Hematopoietic multipotent progenitor cell treated with erythropoietin and hydrocortisone succinate and interleukin-3 and kit ligand, for 6 days (in vitro differentiated cells): ENCODE measurements at places on chromosomes 3 and 15.

- no peak for DNase-seq
Observed at GRCh38 chr3:113717818-113718217, 21.4 kb upstream of the USF3 start.

DNA sequence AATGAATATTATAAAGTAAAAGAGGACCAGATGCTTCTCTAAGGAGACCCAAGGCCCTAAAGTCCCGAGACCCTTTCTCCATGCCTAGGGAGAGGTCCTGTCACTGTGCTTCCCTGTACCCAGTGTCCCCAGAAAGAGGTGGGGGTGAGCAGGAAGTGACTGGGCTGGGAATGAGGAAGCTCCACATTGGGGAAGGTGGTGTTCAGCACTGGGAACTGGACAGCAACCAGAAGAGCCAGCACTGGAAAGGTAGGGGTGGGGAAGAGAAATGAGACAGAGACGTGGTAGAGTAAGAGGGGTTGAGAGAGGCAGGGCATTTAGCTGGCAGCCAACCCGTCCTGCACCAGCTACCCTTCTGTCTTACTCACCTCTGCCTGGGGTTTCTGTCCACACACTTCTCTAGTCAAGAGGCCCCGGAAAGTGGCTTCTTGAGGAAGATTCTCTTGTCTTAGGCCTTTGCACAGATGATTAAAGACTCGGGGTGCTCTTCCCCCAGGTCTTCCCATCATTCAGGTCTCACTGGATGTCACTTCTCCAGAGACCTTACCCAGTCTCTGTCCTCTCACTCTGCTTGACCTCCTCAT, 12.2 kb downstream of the RRP9 start:
- DNase-seq: no peak

GRCh38 chr3:142647856-142648255, 51.7 kb downstream of the PLS1 start:
- DNase-seq: no peak

DNA sequence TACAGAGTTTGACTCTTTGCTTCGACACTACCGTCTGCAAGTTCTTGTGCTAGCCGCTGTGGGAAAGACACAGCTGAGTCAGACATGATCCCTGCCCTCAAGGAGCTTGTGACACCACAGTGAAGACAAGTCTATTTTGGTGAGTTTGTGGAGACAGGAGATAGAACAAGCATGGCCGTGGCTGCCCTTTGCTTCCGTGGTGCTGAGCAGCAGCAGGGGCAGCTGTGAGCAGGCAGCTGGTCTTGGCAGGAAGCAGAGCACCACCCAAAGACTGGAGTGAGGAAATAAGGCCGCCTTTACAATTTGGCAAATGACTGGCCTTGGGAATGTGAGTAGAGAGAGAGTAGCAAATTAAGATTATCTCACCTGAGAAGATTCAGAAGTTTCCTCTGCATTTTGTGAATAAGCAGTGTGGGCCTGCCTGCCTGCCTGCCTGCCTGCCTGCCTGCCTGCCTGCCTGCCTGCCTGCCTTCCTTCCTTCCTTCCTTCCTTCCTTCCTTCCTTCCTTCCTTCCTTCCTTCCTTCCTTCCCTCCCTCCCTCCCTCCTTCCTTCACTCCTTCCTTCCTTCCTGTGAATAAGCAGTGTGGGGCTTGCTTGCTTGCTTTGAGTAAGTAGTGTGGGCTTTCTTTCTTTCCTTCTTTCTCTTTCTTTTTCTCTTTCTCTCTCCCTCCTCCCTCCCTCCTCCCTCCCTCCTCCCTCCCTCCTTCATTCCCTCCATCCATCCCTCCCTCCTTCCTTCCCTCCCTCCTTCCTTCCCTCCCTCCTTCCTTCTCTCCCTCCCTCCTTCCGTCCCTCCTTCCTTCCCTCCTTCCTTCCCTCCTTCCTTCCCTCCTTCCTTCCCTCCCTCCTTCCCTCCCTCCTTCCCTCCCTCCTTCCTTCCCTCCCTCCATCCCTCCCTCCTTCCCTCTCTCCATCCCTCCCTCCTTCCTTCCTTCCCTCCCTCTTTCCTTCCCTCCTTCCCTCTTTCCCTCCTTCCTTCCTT, 1.6 kb upstream of the GCNT3 start:
- no peak for DNase-seq

- no peak for DNase-seq
Observed at GRCh38 chr3:46116996-46117395, 89.7 kb upstream of the XCR1 start.

GRCh38 chr15:99485992-99486370, 79.8 kb upstream of the MEF2A start:
- DNase-seq: no peak

- DNase-seq: no peak
Observed at GRCh38 chr3:66484106-66484844, 16.5 kb downstream of the LRIG1 start.

- DNase-seq: peak; percentile 64
Observed at GRCh38 chr3:181316482-181316881, 326.9 kb upstream of the DNAJC19 start.

GRCh38 chr3:37946531-37946889, 44.1 kb upstream of the VILL start:
- DNase-seq: no peak

- DNase-seq: peak; percentile 23
Observed at GRCh38 chr15:23866832-23867231, 179.7 kb upstream of the NDN start.

- DNase-seq: no peak
Observed at GRCh38 chr15:45847645-45848044, 212.8 kb downstream of the SQOR start.

GRCh38 chr3:144200466-144200865, 228.8 kb downstream of the DIPK2A start:
- DNase-seq: no peak

DNA sequence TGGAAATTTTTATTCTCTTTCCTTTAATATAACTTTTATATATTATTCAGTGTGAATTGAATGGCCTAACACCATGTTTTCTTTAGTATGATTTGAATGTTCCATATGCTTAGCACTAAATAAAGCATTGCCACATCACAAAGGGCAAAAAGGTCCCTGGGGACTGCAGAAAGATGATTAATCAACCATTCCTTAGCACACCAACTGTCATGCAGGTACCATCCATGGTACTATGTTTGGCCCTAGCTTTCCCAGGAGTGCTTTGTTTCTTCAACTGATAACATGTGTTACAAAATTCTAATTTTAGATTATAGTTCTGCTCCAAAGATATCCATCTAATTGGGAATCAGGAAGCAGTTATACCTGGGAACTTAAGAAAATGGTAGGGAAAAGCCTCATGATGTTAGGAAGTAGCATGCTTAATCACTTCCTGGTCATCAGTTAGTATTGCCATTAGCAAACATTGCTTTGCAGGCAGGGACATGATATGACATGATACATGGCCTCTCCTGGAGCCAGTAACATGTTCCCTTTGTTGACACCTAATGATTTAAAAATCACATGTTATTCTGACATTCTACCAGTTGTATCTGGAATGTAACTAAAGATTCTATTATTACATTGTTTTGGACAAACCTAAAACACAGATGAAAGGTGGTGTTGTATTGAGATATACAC, 712.6 kb upstream of the GBE1 start:
- DNase-seq: no peak

DNA sequence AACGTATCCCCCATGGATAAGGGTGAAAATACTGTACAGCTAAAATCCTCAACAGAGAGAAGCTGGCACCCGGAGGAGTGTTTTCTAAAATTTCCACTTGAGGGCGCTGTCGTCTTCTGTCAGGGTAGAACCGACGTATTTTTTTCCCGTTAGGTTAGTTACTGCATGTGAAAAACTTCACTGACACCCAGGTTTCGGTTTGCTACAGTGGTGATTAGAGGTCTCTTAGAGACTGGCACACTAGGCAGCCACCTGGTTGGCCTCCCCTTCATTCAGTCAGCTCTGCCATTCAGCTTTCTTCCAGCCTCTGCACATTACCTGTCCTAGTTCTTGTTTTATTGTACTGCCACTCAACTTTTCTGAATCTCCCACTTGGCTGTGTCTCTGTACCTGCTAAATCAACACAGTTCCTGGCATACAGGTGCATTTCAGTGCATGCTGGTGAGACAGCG, 18.4 kb downstream of the CCK start:
- DNase-seq: peak; percentile 79

- peak; percentile 26 for DNase-seq
Observed at GRCh38 chr3:134607054-134608022, 43.5 kb downstream of the KY start.

- DNase-seq: no peak
Observed at GRCh38 chr3:171497468-171497867, 37.3 kb upstream of the TNIK start.

- DNase-seq: no peak
Observed at GRCh38 chr3:37223576-37223975, 49.2 kb upstream of the LRRFIP2 start.

- no peak for DNase-seq
Observed at GRCh38 chr3:167396075-167396474, 16.0 kb upstream of the ZBBX start.
